ENCODE measurements at places on chromosomes 2 and 18. TPM values are rescaled to one million over a fixed set of nuclear protein-coding genes. Genes with fewer than 3 reads are reported as not detected.

DNA sequence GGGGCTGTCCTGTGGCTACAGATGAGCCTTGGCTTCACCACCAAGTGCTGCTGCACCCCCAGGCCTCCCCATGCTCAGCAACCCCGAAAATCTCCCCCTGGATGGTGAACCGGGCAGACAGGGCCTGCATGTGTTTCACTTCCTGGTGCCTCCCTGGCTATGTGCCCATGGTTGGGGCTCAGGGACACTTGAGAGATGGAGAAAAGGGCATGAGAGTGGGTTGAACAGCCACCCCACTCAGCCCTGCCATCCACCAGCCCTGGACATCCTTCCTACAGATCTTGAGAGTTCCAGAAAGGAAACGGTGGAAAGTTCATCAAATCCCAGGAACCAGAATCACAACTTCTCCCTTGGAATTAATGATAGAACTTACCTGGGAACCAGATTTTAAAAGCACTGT, 74.7 kb upstream of the TEX51 start:
- DNase-seq: no peak

DNA sequence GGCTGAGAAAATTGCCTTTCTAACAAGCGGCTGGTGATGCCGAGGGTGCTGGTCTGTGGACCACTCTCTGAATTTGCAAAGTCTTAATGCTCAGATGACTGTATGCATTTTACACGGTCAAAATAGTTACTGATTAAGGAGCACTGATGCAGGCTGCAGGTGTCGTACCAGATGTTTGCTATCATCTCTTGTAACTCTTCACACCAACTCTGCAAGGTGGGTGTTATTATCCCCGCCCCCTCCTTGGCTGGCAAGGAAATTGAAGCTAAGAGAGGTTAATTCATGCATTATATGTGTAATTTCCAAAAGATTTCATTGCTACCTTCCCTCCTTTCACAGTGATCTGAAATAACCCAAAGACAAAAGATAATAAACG, 13.0 kb upstream of the LBH start:
- no peak for DNase-seq

DNA sequence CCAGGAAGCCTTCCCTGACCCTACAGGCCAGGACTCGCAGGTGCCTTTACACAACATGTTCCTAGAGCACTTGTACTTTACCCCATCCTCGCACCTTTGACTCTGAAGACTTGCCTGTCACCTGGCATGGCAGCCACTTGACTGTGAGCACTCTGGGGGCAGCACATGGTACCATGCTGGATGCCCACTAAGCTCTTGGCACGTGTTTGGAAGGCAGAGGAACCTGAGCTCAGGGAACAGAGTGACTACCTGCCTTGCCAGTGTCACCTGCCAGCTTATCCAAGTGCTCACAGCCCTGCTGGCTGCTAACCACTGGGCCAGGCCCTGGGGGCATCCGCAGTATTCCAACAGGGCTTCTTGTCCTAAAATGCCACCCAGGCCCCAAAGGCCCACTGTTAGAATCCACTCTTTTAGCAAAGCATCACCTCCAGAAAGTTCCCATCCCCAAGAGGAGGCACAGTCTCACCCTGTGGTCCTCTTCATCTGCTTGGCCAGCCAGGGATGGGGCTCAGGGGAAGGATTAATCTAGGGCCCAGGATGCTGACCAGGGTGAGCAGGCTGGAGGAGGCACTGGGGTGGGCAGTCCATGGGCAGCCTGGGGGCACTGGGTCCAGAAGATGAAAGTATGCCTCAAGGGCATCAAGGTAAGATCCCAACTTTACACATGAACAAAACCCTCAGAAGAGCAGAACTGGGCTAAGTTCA, 57.0 kb downstream of the ZBTB7C start:
- no peak for DNase-seq

- no peak for DNase-seq
These were observed 79.3 kb downstream of the PLA2R1 start for GRCh38 chr2:159982842-159983785.

DNA sequence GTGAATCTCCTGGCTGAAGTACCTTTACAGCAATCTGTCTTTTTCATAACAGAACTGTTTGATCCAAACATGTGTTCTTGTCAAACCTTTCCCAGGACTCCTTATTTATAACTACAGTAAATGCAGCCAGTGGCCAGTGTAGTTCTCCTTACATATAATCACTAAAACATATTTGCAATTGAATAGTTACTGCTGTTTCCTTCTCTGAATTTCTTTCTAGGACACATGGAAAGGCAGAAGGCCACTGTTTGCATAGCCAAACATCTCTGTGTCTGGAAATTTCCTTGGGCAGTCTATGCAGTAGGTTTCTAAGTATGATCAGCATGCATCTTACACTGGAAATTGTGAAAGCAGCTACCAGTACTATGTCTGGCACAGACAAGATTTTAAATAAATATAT, 57.4 kb upstream of the COL3A1 start:
- no peak for DNase-seq

GRCh38 chr18:76458522-76459311, 36.3 kb downstream of the ZNF516 start:
- peak; percentile 23 for DNase-seq

- DNase-seq: no peak
These were observed 94.2 kb upstream of the RAB27B start for GRCh38 chr18:54734059-54734458.

GRCh38 chr2:28809927-28810326, 707 bp upstream of the SPDYA start:
- DNase-seq: no peak

The SLC5A7 gene
- total RNA-seq: 0.07 TPM

The UGT1A4 gene
- not detected for total RNA-seq
